Activated effector memory CD4-positive, alpha-beta T cell treated with Interleukin-2 at 50 U/mL for 16 hours (primary cell): ENCODE measurements at places on chromosomes 2 and 18.

DNA sequence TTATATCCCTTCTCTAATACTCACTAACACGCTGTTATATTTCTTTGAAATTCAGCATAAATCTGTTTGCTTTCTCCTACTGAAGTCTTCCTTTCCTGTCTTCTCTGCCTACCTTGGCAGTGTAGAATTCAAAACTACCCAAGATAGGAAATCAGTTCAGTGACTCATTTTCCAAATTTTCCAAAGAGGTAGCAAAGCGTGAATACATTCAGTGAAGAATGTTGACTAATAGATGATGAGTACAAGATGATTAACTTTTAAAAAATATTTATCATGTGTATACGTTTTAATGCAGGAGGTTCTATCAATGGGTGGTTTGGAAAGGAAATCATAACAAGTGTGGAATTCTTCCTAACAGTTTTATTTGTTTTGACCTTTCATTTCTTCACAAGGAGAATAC is 201.9 kb upstream of the SLC8A1 start:
- DNase-seq: no peak

GRCh38 chr2:182447863-182448262 is 21.0 kb upstream of the PDE1A start:
- no peak for DNase-seq

- DNase-seq: no peak
These were observed 69.3 kb downstream of the NEDD4L start for GRCh38 chr18:58113337-58113736.

- DNase-seq: no peak
These were observed 6.5 kb downstream of the MOGAT1 start for GRCh38 chr2:222677981-222678380.

DNA sequence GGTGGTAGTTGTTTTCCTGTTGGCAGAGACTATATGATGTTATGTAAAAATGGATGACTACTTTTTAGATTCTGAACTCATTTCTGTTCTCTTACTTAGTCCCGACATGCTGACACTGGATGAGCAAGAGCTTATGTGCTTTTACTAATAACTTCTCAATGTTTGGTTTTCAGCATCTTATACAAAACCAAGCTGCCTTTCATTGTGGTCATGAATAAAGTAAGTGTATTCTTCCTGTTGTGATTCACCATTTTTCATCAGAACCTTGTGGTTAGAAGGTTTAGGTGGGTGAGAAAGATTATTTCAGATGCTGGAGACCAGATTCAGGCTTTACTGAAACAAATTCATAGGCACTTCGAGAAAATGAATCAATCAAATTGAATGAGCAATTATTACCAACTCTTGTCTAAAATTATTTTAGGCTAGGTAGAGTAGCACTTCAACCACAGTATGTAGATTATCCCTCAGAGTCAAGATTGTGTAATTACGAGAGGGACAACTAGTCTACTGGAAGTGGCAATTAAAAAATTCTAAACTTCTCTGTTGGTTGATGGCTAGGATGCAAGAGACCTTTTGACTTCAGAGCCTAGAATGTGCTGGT is 9.3 kb downstream of the GPN1 start:
- no peak for DNase-seq

- peak; percentile 30 for DNase-seq
These were observed 4.3 kb upstream of the ASIC4 start for GRCh38 chr2:219509780-219510511.

DNA sequence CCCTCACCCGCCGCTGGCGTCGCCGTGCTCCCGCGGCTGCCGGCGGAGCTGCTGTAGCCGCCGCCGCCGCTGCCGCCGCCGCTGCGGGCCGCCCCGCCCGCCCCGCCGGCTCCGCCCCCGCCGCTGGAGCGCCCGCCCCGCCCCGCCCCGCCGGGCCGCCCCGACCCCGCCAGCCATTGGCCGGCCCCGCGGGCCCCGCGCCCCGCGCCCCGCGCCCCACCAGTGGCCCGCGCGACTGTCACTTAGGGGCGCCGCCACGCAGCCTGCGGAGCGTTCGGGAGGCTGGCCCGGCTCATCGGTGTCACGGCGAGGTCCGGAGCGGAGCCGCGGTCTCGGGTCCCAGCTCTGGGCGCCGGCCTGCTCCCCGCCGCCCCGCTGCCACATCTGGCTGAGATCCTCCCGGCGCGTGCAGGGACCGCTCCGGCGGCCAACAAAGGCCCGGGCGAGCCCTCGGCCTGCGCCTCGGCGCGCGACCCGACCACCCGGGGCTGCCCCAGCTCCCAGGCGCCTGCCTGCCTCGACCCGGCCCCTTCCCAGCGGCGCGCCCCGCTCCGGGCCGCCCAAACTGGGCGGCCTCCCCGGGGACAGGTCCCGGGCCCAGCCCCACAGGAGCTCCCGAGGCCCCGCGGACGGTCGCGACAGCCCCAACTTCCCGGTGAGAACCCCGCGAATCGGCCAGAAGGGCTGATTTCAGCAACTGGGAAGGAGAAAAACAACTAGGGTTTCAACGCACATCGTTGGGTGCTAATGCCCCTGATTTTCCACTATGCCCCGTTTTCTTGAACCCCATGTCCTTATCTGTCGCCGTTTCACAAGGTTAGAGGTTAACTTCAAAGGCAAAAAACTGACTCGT is at the start of gene MGAT4A:
TSS of gene MGAT4A (minus strand) at position 92 of the 853 bp plus-strand sequence. CDS start 4,800 bp downstream, outside the sequence.
- peak; percentile 74 for DNase-seq

DNA sequence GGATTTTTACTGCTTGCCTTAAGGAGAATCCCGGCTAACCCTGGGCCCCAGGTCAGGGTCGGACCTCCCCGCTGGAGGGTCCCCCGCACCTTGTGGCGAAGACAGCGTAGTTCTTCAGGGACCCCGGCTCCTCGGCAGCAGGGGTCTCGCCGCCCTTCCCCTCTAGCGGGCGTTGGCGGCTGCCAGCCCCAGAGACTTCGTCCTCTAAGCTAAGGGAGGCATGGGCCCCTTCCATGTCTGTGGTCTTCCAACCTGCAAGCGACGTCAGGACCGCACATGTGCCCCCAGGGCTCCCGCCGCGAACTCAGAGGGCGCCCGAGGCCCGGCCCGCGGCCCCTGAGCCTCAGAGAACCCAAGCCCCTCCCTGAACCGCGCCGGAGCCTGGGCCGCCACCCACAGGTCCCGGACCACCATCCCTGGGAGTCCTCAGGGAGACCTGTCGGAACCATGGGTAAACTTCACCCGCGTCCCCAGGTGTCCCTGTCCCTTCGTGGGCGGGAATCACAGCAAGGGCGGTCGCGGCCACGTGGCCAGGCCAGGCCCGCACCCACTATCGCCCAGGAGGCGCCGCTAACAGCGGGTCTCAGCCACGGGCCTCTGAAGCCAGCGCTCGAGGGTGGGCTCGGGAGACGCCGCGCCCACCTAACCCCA is 562 bp downstream of the ANKMY1 start:
- no peak for DNase-seq
